Tibial artery (tissue), 4 donors: ENCODE measurements at places on chromosomes 4 and X.

DNA sequence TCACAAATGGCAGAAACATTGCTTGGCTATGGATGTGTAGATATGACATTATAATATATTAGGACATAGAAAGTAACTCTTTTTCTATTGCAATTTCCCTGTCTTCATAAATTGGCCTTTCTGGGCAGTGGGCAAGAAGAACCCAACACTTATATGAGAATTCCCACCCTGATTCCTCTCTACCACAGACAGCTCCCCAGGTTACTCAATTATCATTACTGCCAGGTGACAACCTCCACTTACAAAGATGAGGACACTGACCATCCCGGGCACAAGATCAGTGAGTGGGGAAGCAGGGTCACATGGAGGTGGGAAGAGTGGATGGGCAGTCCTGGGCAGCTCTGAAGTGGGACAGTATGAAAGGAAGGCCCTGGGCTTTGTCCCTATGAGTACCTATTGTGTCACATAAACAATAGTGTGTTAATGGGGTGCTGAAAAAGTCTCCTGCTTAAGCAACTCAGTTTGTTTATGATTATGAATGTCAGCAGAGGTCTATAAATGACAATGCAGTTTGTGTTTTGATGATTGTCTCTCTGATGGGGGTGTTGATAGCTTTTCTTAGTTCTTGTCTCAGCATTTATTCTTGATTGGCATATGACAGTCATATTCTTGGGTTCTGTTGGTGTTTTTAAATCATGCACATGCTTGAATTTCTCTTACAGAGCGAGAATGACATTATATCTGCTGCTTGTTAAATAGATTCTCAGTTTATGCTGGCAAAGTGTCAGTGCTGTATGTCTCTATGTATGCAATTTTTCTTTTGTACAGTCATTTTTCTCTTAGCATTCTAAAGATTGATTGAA lies 99.9 kb downstream of the SLIT2 start:
- no peak for DNase-seq

GRCh38 chr4:80452768-80453167 lies 117.2 kb downstream of the CFAP299 start:
- DNase-seq: no peak

GRCh38 chr4:177070533-177071058 lies 239.1 kb upstream of the NEIL3 start:
- DNase-seq: no peak

DNA sequence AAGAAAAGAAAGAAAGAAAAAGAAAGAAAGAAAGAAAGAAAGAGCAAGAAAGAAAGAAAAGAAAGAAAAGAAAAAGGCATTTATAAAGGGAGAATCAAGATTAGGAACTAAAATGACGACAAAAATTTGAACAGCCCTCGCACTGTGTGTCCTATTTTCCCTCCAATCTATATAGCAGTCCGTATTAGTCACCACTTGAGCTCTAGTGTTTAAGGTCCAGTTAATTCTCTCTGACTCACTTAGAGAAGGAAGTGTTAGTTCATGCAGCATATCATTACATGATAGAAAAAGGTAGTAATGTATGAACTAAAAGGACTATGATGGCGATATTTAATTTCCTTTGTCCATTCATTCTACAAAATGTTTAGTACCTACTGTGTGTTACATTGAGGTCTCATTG lies 122.7 kb downstream of the CBLL2 start:
- DNase-seq: no peak

- no peak for DNase-seq
Measured at GRCh38 chr4:176875446-176875930, 82.8 kb upstream of the VEGFC start.

DNA sequence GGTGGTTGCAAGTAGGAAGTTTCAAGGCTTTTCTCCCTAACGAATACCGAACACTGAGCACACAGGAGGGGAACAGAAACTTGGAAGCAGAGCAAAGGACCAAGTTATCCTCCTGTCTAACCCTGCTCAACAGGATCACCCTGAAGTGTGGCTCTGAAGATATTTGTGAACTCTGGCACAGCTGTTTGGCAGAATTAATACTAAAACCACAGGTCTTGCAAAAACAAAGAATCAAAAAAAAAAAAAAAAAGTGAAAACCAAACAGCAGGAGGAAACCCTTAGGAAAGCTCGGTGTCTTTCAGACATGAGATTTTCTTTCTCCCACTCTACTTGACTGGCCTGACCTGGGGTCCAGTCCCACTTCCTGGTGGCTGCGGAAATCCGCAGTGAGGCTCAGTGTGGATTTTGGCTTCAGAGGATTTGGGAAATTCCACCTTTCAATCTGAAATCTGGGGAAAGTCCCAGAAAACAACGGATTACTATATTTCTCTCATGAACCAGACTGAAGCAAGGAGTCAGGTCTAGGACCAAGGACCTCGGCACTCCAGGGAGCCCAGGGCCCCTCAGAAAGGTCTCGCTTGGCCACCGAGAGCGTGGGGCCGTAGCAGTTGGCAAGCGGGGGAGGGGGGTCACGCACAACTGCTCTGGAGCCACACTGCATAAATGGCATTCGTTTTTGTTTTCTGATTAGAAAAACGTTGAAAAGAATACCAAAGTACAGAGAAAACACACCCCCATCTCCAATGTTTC lies 867 bp downstream of the TIFA start:
- DNase-seq: no peak
